Ovary (tissue), 10 donors: ENCODE measurements at places on chromosomes 11 and 22.

DNA sequence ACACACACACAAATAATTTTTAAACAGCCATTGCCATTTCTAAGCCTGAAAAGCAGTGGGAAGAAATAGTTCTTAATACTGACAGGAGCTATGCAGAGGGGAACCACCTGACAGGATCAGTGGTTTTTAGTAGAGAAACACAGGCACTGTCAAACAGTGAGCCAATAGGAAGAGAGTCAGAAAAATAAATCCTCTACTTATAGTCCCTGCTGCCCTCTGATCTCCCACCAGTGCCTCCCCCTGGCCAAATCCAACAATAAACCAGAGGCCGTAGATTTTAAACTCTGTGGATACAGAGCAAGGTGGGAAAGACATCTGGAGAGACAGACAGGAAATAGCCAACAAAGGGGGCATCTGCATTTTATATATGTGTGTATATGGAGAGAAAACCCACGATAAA lies 7.9 kb upstream of the OR56B4 start:
- no peak for DNase-seq
- no peak overlapping the region for H3K27ac ChIP-seq
- H3K4me3 ChIP-seq = no peak overlapping the region
- no peaks in the 10 kb centered on the region for H3K36me3 ChIP-seq

- H3K36me3 ChIP-seq = no peaks in the 10 kb centered on the region
- H3K27me3 ChIP-seq = no peaks in the 10 kb centered on the region
- H3K4me3 ChIP-seq = peak overlapping the region; percentile 90
Observed at GRCh38 chr22:19172213-19173046, 6.1 kb downstream of the SLC25A1 start.

DNA sequence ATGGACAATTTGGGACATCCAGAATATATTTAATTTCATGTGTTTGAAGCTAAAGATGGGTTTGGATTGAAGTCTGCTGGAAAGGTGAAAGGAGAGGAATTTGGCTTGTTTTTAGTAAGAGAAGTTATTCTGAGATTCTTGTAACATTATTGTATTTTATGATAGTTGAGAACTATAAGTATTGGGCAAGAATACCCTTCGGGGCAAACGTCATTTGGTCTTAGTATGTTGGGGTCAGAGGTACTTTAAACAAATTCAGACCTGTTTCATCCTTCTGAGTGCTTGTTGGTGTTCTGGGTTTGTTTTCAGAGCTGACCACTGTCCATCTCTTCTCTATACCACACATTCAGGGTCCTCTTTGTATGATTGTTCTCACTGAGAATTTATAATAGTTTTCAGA lies 19.5 kb downstream of the PANX1 start:
- H3K27me3 ChIP-seq = no peaks in the 10 kb centered on the region
- H3K4me1 ChIP-seq = peaks cover 10% of the 10 kb centered on the region
- H3K4me3 ChIP-seq = no peak overlapping the region
- no peak for DNase-seq
- no peaks in the 10 kb centered on the region for H3K36me3 ChIP-seq

- H3K4me3 ChIP-seq = no peak overlapping the region
- no peaks in the 10 kb centered on the region for H3K4me1 ChIP-seq
- no peaks in the 10 kb centered on the region for H3K27me3 ChIP-seq
- DNase-seq = no peak
- H3K27ac ChIP-seq = no peak overlapping the region
Observed at GRCh38 chr11:101612481-101612880, 28.7 kb upstream of the TRPC6 start.

GRCh38 chr22:29004647-29005371 lies 56.8 kb downstream of the C22orf31 start:
- DNase-seq = peak; percentile 46
- H3K27ac ChIP-seq = peak overlapping the region; percentile 27
- no peaks in the 10 kb centered on the region for H3K36me3 ChIP-seq
- no peaks in the 10 kb centered on the region for H3K27me3 ChIP-seq
- H3K4me3 ChIP-seq = no peak overlapping the region
- H3K4me1 ChIP-seq = peaks cover 4% of the 10 kb centered on the region
